ENCODE measurements at places on chromosomes 6 and 20.
A peak's percentile ranks its signal among the peaks of the same experiment; 100 is the strongest.

- peak; percentile 70 for DNase-seq
Measured at GRCh38 chr6:31559958-31560696, 12.0 kb upstream of the LTA start.

DNA sequence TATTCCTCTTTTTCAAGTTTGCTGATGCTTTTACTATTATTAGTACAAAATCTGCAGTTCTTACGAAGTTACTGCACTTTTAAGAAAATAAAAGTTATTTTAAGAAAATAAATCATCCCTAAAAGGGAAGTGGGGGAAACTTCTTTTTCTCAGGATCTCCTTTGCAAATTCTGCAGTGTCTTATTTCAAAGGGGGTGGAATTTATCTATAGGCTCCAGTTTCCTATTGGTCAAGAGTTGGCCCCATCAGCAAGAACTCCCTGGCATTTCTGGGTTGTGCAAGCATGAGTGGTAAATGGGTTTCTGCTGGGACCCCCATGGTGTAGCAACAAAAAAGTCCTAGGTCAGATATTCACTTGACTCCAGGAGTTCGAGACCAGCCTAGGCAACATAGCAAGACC lies 136.3 kb upstream of the PRDM1 start:
- no peak for DNase-seq

- DNase-seq, result no peak
Measured at GRCh38 chr20:24445510-24446170, 23.8 kb upstream of the SYNDIG1 start.

- DNase-seq, result no peak
Measured at GRCh38 chr20:20211274-20211987, 156.5 kb upstream of the INSM1 start.

GRCh38 chr6:3287976-3288707 lies 29.4 kb downstream of the PSMG4 start:
- no peak for DNase-seq

- DNase-seq, result no peak
Measured at GRCh38 chr6:122696079-122696478, 83.4 kb upstream of the FABP7 start.

- DNase-seq, result no peak
Measured at GRCh38 chr20:8296536-8296935, 164.5 kb downstream of the PLCB1 start.

DNA sequence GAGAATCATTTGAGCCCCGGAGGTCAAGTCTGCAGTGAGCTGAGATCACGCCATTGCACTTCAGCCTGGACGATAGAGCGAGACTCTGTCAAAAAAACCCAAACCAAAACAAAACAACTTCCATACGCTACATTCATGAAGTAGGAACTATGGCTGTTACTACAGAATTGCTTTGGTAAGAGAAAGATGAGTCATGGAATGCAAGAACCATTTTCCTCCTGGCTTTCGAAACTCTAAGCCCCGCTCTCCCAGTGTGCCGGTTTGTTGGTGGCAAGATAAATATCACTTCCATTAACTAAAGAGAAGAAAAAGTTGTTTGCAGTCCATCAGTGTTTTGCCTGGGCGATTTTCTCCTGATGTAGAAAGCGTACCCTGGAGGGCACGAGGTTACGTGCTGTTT lies 61.3 kb downstream of the ZDHHC14 start:
- DNase-seq, result no peak

GRCh38 chr6:67212584-67212983 lies 1422.5 kb upstream of the ADGRB3 start:
- no peak for DNase-seq

DNA sequence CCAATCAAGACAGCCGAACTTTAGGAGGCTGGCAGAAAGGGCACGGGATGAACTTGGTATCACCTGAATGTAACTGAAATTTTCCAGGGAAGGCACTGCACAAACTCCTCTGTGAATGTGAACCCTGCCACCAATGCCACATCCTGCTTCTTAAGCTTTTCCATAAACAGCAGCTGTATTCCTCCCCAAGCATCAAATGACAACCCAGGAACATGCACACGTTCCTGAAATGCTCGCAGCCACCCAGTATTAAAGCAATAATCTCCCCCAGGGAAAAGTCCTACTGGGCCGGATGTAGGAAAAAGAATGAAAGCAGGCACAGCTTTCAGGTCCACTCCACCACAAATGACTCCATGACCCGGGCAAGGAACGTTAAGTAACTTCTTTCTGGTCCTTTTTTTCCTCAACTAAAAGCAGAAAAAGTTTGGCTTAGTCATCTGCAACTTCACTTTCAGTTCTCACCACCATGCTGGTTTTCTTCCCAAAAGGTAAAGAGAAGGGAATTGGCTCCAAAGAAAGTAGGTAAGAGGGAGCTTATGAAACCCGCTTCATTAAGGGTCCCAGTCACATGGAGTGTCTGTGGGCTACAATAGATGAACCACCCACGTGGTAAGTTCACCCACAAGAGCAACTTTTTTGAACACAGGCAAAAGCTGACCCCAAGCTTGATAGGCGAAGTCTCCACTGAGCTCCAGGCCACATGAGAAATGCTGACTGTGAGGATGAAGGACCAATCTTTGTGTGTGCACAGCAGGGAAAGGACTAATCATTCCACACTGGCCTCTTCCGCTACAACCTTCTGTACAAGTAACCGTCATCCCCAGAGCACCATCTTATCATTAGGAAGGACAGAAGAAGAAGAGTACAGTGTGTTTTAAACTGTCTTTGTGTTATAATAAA lies 90.1 kb downstream of the HIVEP2 start:
- no peak for DNase-seq

DNA sequence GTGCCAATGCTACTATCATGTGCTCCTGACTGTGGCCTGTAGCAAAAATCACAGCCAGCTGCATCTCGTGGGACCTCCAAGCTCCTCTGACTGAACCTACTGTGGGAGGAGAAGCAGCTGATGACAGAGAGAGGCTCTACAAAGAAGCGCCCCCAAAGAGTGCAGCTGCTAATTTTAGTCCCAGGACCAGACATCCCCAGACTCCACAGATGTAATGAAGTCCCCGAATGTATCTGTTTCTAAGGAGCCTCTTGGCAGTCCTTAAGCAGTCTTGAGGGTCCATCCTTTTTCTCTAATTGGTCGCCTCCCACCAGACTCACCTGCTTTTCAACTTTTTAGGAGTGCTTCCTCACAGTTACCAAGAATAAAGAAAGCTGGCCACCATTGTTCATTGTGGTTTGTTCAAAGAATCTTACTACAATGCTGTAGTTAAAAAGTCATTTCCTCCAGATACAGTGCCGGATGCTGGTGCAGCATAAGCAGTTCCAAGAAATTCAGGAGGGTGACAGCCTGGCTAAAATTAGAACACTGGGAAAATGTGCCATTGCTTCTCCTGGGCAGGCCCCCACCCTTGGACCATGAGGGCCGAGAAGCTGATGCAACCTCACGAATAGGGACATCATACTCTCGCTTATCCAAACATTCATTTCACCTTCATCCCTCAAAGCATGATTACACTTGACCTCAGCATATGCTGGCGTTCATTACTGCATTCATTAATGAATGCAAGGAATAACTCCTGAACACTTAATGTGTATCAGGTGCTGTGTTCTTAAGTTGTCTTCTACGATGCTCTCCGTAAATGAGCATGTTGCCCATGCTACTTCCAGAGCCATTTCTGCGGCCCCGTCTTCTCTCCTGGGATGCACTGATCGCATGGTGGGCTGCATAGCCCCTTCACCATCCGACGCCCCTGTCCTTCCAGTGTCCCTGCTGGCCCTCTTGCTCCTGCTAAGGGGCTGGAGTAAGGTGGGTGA lies 66.4 kb downstream of the LY86 start:
- DNase-seq, result peak; percentile 61

GRCh38 chr6:90224196-90224595 lies 72.4 kb downstream of the BACH2 start:
- DNase-seq, result no peak

DNA sequence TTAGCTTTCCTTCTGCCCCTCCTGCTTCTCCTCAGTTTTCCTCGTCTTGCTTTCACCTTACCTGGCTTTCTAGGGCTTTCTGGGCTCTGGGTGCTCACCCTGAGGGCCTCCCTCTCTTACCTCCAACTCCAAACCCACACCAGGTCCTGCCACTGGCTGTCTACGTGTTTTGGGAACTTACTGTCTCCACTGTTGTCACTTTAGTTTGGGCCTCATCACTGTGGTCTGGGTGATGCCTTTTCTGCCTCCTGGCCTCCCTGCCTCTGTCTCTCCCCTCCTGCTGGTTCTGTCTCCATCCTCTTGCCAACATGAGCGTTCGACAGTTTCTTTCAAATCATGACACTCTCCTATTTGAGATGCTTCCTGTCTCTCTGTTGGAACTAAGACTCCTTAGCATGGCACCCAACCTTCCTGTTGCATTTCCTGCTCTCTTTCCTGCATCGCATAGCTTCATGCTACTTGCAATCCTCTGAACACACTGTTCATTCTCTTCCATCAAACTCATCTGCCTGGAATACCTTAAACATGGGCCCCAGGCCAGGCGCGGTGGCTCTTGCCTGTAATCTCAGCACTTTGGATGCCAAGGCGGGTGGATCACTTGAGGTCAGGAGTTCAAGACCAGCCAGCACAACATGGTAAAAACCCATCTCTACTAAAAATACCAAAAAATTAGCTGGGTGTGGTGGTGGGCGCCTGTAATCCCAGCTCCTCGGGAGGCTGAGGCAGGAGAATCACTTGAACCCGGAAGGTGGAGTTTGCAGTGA lies 5.5 kb downstream of the CD40 start:
- no peak for DNase-seq

DNA sequence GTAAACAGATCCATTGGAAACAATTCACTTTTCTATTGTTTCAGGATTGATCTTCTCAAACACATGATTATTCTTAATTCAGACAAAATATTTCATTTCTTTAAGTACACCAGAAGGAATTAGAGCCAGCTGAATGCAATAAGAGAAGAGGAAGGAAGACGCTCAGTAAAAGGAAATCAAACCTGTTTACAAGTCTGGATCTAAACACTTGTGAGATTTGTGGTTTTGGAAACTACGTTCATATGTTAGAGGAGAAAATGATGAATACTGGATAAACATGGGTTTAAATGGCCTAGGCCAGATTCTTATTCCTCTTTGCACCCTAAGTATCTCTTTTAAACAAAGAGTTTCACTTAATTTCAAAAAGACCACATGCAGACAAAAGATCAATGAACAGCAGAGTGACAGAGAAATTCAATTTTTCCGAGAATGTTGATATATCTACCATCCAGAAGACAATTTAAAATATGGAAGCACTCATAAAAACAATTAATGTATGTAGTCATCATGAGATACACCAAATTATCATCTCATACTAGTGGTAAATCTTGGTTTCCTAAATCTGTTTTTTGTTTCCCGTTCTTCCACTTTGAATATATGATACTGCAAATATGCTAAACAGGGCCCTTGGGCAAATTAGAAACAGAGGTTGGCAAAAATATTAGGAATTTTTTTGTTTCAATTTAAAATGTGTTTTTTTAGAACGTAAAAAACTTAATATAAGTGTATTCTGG lies 703.5 kb upstream of the CITED2 start:
- no peak for DNase-seq

DNA sequence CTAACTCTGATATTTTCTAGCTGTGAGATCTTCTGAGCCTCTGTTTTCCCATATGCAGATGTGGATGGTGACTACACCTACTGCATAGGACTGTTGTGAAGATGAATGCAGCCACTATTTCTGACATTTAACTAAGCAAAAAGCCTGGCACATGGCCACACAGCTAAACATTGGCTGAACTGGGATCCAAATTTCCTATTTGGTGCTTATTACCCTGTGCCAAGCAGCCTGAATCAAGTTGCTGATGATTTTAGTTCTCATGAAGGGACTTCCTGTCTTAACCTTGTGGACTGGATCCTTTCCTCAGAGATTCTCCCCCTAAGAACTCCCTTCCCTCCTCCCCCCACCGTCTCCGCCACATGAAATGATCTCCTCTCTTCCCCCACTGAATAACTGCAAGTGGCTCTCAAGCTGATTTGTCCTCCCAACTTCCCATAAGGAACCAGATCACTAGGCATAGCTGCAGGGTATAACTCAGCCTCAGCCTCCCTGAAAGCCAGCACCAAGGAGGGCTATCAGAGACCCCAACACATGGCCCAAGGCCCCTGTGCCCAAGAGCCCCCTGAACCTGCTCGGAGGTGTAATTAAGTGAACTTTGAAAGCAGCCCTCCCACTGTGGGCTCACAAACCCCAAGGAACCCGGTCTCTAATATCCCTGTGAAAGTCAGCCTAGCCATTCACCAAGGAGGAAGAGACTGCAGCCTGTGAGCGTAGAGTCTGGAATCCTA lies 55.7 kb downstream of the MAFB start:
- DNase-seq, result no peak

DNA sequence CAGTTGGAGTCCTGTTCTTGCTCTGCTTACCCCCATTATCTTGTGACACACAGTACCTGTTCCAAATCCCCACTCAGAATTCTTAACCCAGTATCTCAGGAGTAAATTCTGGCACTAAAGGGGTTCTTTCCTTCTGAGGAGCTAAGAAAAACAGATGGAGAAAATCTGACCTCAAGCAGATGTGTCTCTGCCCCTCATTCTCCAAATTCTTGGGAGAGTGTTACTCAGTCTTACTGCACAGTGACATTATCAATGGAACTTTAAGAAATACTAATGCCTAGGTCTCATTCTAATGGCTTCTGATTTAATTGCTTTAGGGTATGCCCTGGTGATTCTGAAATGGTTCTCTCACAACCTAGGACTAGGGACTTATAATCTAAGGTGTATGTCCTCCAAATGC lies 40.6 kb upstream of the PTPRK start:
- no peak for DNase-seq

GRCh38 chr20:45479822-45480221 lies 10.3 kb downstream of the WFDC2 start:
- no peak for DNase-seq

DNA sequence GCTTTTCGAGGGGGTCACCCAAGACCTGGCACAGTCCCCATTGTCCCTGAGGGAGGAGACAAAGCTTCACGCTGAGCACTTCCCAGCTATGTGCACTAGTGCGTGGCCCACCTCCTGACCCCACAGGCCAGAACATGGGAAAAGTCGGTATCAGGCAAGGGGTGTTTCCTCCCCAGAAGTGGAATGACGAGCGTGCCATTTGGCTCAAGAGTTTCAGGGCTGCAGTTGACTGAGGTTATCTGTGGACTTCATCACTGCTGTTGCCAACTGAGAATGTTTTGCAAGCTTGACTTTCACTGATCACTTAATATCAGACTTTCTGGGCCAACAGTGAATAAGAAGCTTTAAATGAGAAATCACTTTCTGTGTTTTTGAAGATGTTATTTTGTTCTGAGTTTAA lies 137.0 kb upstream of the AFDN start:
- DNase-seq, result no peak

Measured in stimulated activated CD4-positive, alpha-beta T cell treated with anti-CD3 and anti-CD28 coated beads, Interleukin-1b, Interleukin-23, amount 100 ng/mL, for 48 hours (primary cell).